Caki2 (cell line): ENCODE measurements at places on chromosomes 3 and 15.

GRCh38 chr3:99409961-99410360 is 228.4 kb upstream of the COL8A1 start:
- no peak for DNase-seq

- DNase-seq: no peak
Measured at GRCh38 chr15:32869776-32870175, 152.0 kb downstream of the GREM1 start.

DNA sequence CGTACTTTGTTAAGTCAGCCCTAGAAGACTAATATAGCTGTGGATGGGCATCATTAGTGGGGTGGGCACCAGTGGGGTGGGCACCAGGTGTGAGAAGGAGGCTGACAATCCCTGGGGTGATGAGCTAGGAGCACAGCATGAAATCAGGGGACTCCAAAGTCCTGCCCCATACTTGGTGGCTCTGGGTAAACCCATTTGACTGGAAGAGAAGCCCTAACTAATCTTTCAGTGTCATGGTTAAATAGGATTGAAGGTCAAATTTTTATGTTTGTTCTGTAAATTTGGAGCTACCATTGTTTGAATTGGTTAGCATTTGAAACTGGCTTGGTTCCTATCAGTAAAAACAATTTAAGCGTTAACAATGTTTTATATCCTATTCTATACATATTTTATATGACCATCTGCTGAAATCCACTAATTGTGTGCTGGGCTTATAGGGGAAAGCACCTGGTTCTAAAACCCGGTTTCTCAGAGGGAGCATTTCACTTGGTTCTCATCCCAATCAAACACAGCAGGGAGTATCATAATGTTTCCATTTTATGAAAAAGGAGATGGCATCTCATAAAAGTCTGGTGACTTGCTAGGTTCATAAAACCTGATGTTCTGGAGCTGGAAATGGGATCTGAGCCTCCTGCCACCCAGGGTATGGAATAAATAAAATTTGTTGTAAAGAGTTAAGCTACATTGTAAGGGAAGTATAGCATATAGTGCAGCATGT is 87.7 kb upstream of the HACD2 start:
- DNase-seq: no peak

DNA sequence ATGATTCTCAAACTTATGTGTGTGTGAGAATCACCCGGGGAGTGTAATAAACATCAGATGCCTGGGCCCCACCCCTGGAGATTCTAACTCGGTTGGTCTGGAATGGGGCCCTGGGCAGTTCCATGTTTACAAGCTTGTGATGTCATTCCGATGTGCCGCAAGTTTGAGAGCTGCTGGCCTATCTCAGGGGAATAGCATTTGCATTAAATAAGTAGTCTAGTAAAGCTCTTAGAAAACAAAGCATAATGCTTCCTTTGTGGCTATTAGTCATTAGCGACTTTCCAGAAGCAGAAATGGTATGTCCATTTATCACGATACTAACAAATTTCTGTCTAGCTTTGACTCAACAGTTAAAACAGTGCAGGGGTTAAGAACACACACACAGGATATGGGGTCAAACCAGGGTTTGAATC is 20.9 kb downstream of the PGBD4 start:
- DNase-seq: peak; percentile 6
